D341Med (cell line): ENCODE measurements at places on chromosomes 7 and 10.

GRCh38 chr10:110002801-110003523 lies 4.8 kb upstream of the ADD3 start:
- DNase-seq = no peak

GRCh38 chr10:121418126-121418777 lies 180.0 kb downstream of the FGFR2 start:
- DNase-seq = no peak

DNA sequence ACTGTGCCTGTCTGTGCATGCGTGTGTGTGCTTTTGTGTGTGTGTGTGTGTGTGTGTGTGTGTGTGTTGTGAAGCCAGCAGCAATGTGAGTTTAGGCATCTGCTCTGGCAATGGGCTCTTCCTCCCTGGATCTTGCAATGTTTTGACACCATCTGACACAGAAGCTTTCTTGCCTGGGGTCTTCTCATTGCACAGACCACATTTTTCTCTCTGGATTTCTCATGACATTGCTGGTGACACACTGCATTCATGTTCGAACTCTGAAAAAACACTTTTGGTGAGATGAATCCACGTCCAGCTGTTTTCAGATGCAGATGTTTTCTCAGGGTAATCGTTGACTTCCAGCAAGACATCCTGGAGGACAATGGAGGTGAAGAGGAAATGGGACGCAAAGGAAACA lies 63.0 kb upstream of the FZD8 start:
- no peak for DNase-seq

- DNase-seq = no peak
Observed at GRCh38 chr10:121516093-121516865, 82.0 kb downstream of the FGFR2 start.

DNA sequence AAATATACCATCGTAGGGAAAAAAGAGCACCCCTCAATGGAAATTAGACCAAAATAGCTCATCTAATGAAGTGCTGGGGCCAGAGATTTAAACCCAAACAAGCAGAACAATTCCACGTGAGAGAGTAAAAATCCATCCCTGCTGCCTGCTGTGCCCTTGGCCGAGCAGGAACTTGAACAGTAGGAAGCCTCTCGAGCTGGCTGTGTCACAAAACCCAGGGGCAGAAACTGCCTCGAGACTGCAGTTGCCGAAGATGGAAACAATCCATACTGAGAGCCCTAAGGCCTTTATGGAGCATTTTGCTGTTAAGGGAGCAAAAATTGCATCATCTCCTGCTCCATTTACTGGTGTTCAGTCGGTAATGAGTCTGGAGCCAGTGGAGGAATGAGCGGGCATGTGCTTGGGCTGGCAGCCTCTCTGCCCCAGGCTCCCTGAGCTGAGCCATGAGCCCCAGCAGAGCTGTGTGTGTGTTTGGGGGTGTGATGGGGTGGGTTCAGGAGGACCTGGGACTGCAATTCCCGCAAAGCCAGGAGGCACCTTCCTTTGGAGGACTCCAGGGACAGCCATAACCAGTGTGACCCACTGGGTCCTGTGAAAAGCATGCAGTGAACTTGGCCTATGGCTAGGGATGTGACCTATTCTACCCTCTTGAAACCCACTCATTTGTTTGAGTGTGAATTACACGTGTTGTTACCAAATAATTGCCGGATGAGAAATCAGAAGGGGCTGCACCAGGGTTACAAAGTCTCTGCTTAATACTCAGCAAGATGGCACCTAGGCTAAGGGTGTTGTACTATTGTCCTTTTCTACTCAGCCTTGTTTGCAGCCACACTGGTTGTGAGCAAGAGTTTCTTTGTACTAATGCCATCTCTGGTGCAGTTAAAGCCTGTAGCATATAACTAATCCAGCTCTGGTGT lies 58.3 kb downstream of the CDHR3 start:
- DNase-seq = no peak

GRCh38 chr7:1018334-1018695 lies 26.0 kb upstream of the GPR146 start:
- no peak for DNase-seq

- DNase-seq = peak; percentile 78
Observed at GRCh38 chr7:76282344-76283253, 19.9 kb upstream of the HSPB1 start.

- no peak for DNase-seq
Observed at GRCh38 chr7:13633857-13634256, 355.6 kb downstream of the ETV1 start.

GRCh38 chr7:110003827-110004226 lies 1087.1 kb upstream of the LRRN3 start:
- no peak for DNase-seq

GRCh38 chr7:38561166-38561565 lies 70.0 kb downstream of the AMPH start:
- no peak for DNase-seq

- no peak for DNase-seq
Observed at GRCh38 chr7:20223356-20223755, 6.2 kb upstream of the MACC1 start.

GRCh38 chr10:43809211-43809930 lies 160.7 kb upstream of the ZNF32 start:
- no peak for DNase-seq

GRCh38 chr7:128151635-128152034 lies 89.4 kb upstream of the LEP start:
- DNase-seq = no peak

GRCh38 chr7:97117035-97117371 lies 495 bp upstream of the SDHAF3 start:
- DNase-seq = no peak

GRCh38 chr7:37826825-37827224 lies 21.6 kb upstream of the NME8 start:
- no peak for DNase-seq

GRCh38 chr10:79068203-79068561 lies 584 bp upstream of the ZMIZ1 start:
- DNase-seq = peak; percentile 33

- DNase-seq = peak; percentile 73
Observed at GRCh38 chr7:148699024-148699781, 500 bp downstream of the CUL1 start.

DNA sequence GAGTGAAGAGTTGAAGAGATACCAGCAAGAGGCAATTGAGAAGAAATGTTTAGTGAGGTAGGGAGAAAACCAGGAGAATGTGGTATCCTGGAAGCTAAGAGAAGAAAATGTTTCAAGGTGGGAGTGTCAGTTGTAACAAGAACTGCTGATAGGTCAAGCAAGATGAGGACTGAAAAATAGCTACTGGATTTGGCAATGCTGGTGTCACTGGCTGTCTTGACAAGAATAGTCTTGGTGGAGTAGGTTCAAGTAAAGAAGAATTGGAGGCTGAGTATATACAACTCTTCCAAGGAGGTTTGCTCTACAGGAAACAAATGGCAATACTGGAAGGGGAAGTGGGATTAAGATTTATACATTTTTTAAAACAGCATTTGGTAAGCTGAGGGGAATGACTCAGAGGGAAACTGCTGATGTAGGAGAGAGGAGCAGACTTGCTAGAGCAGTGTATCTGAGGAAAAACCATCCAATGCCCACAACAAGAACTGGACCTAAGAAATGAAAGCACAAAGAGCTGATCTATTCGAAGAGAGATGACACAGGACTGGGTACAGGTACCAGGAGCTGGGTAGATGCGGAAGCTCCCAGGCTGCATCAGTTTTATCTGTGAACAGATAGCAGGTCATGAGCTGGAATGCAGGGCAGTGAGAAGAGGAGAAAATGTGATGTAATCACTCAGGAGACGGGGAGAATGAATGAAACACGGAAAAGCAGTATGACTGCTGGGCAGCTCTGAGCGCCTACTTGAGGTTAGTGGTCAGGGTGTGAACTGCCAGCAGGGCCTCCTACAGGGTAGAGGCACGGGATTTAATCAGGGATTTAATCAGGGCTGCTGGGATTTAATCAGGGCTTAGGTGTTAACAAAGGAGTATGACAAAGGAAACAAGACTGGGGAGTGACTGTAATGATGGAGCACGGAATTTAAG lies 34.5 kb downstream of the FAM25A start:
- DNase-seq = peak; percentile 76

DNA sequence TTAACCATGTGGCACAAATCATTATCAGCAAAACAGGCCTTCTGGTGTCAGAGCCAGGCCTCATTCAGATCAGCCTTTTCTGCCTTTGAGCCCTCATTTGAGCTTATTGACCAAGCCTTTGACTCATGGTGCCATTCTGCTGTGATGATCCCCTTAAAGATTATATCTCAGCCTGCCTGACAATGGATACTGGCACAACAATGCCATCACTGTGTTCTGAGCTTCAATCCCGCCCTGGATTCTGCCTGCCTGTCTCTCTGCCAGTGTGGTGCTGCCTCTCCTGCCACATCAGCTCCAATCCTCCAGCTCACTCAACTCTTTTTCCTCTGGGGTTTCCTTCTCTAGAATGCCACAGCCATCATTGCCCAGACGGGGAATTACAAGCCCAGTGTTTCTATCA lies 52.6 kb downstream of the SRI start:
- no peak for DNase-seq

GRCh38 chr7:158286210-158286609 lies 301.4 kb downstream of the PTPRN2 start:
- DNase-seq = no peak

GRCh38 chr10:54666192-54666591 lies 134.8 kb downstream of the PCDH15 start:
- no peak for DNase-seq

DNA sequence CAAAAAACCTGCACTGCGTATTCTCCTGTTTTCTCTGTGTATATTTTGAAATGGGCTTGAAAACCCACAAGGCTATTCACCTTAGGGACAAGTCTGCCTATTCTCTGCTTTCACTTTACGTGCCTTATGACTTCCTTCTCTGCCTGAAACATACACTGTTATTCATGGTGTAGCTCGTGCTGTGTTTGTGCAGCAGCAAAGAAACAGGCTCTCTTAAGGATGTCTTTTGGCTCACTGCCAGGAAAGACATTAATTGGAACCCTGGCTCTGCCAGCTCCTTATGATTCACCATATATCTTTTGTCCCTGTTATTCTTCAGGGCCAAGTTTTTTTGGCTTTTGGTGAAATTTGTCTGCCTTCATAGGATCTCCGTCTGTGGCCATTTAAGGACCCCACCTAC lies 92.4 kb downstream of the TMEM106B start:
- DNase-seq = no peak

GRCh38 chr7:2645274-2645868 lies 13.6 kb downstream of the TTYH3 start:
- no peak for DNase-seq

DNA sequence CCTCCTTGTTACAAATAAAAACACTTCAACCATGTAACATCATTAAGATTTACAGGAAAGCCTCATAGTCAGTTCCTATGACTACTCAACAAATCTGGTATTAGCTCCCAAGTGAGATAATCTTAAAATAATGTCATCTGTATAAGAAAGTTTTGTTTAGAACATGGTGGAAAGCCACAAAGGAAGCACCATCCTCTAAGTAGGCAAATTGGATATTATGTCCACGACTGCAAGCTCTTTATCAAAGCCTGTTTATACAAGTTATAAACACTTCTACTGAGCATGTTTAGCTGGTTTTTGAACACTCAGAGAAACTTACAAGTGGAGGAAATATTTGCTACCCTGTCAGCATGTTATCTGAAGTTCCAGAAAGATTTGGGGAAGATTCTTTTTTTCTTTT lies 349.8 kb downstream of the ARL4A start:
- DNase-seq = no peak
